Ascending aorta (tissue), 2 donors: ENCODE measurements at places on chromosomes 5 and 9. TPM values are rescaled to one million over a fixed set of nuclear protein-coding genes. Genes with fewer than 3 reads are reported as not detected.

The PCDHAC2 gene
- not detected for total RNA-seq

The UBAP2 gene
- 15.8 TPM for total RNA-seq

The C5orf34 gene
- total RNA-seq, result not detected

The TMEM267 gene
- total RNA-seq, result 3.7 TPM

The MARCOL gene
- not detected for total RNA-seq

The TNFSF15 gene
- total RNA-seq, result under 0.01 TPM

The FIBCD1 gene
- total RNA-seq, result not detected

The PCA3 gene
- not detected for total RNA-seq

The SHROOM1 gene
- 49.4 TPM for total RNA-seq

The FBP2 gene
- total RNA-seq, result not detected

The STK10 gene
- total RNA-seq, result 18.4 TPM

The SUSD3 gene
- total RNA-seq, result not detected

The GPR150 gene
- total RNA-seq, result 9.6 TPM

The MEF2C gene
- 138 TPM for total RNA-seq

The TLR4 gene
- 32.4 TPM for total RNA-seq

The BTNL3 gene
- total RNA-seq, result not detected

The ORM2 gene
- 0.64 TPM for total RNA-seq

The SPINK6 gene
- total RNA-seq, result not detected

The NXNL2 gene
- total RNA-seq, result not detected

The IL13 gene
- total RNA-seq, result not detected

The ZNG1C gene
- 2.4 TPM for total RNA-seq

The BNC2 gene
- total RNA-seq, result 25.5 TPM

The TESK1 gene
- 70.2 TPM for total RNA-seq

The SLC25A2 gene
- total RNA-seq, result not detected

The CHSY3 gene
- total RNA-seq, result 51.3 TPM

The OMD gene
- total RNA-seq, result 36.2 TPM
